ENCODE measurements at places on chromosomes 12 and 14.

- peak; percentile 26 for DNase-seq
Measured at GRCh38 chr14:35687335-35687939, 121.7 kb downstream of the RALGAPA1 start.

DNA sequence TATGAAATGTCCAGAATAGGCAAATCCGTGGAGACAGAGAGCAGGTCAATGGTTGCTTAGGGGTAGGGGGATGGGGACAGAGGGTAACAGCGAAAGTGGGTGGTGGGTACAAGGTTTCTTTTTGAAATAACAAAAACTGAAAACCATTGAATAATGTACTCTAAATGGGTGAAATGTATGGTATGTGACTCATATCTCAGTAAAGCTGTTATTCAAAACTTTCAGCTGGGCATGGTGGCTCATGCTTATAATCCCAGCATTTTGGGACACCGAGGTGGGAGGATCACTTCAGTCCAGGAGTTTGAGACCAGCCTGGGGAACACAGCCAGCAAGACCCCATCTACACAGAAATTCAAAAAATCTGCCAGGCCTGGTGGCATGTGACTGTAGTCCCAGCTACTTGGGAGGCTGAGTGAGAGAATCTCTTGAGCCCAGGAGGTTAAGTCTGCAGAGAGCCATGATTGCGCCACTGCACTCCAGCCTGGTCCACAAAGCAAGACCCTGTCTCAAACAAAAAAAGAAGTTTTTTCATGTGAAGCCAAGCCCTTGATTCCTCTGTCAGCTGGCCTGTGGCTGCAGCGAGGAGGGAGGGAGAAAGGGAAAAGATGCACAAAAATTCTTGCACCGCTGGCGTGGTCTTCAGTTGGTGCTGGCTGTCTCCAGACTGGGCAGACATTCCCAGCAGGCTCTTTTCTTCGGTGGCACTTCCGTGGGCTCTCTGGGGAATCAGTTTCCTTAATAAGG, 248.2 kb downstream of the SLC41A2 start:
- no peak for DNase-seq

DNA sequence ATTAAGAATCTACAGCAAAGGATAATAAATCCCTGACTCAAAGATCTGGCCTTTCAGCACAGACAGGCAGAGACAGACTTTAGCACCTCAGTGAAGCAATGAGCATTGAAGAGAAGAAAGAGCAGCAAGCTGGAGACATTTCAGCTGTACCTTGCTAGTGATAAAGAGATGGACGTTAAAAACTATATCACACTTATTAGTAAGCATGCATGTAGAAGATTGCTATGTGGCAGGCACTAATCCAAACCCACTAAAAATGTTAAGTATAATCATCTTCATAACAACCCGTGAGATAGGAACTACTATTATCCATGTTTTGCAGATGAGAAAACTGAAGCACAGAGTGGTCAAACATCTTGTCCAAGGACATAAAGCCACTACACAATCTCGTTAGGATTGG, 1538.3 kb upstream of the FLRT2 start:
- no peak for DNase-seq

- no peak for DNase-seq
Measured at GRCh38 chr12:1935700-1936378, 17.4 kb upstream of the CACNA2D4 start.

- DNase-seq = peak; percentile 58
Measured at GRCh38 chr14:55201219-55202101, 10.1 kb upstream of the DLGAP5 start.

DNA sequence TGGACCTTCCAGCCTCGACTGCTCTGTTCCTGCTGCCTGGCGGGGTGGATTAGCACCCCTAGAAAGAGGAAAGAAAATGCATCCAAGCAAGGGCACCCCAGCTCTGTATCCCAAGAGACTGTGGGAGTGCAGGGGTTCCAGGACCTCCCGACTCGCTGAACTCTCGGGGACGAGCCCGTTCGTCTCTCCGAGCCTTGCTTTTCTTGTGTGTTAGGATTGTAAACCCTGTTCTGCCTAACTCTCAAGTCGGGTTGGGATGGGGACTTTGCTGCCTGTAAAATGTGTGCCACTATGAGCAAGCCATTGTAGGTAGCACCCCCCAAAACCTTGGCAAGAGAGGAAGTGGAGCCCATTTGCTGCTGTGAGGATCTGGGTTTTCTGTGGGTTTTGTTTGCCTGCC, 73.2 kb upstream of the VRK1 start:
- no peak for DNase-seq

GRCh38 chr12:46926526-46926925, 100.7 kb upstream of the SLC38A4 start:
- DNase-seq = no peak

DNA sequence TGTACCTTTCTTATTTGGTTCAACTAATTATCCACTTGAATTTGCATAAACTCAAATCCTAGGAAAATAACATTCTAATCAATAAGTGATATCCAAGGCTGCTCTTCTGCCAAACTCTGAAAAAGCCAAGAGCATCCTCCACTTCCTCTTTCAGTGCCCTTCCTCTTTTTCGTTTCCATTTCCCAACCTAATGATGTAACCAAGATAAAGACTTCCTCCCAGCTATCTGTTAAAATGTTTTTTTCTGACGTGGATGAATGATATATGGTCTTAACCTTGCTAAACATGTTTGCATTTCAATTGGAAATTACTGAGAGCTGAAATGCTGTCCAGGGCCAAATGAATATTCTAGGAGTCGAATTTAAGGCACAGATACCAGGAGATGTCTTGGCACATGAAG, 459.5 kb upstream of the PDE3A start:
- DNase-seq = no peak

DNA sequence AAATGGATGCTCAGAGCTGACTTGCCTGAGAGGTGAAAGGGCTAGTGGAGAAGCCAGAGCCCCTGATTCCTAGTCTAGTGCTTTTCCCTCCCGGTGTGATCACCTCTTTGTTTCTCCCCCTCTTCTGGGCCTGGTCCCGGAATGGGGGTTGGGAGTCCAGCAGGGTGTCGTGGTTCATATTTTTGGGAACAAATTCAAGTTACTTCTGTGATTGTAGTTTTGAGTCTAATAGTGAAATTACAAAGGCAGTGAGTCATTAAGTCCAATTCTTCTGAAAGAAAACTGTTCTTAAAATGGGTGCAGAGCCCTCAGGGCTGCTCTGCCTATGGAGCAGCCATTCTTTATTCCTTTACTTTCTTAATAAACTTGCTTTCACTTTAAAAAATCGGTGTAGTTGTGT, 7.6 kb downstream of the SUSD6 start:
- no peak for DNase-seq

GRCh38 chr12:69991690-69992288, 166.8 kb downstream of the MYRFL start:
- DNase-seq = no peak

DNA sequence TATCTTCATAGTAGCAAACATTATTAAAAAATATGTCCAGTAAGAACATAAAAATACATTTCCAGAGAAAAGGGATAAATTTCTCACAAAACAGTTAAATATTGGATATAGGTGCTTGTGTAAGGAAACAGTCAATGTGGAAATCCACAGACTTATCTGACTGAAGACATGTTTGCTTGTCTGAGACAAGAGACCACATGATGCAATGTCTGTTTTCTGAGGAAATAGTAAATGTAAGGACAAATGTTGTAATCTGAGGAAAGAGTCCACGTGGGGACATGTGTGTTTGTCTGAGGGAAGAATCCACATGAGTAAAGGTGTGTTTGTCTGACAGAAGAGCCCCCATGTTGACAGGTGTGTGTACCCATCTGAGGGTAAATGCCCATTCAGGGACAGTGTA, 1093.2 kb downstream of the TMEM121 start:
- DNase-seq = no peak

DNA sequence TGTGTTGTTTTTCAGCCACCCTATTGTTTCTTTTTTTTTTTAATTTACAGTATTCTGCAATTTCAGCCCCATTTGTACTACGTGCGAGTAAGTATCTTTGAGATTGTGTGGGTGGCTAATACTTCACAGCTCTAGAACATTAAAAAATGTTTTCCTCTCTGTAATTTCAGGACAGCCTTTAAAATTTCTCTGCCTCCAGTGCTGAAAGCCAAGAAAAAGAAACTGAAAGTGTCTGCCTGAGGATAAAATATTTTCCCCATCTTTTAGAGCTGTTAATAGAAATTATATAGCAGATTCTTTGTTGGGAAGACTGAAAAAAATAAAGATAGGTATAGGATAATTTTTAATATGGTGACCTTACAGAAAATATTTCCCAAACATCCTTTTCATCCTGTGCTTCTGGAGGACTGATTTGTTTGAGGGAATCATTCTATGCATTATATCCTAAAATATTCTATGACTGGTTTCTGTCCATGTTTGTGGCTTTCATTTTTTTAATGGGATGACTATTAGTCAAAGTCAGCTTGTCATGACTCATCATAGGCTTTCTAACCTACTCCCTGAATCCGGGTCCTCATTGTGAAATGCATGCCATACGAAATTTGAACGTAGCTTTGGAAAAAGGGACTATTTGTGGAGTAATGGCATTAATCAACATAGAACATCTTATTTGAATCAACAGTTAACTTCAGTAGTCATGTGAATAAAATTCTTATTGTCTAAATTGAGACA, 10.8 kb upstream of the TCTN2 start:
- no peak for DNase-seq

DNA sequence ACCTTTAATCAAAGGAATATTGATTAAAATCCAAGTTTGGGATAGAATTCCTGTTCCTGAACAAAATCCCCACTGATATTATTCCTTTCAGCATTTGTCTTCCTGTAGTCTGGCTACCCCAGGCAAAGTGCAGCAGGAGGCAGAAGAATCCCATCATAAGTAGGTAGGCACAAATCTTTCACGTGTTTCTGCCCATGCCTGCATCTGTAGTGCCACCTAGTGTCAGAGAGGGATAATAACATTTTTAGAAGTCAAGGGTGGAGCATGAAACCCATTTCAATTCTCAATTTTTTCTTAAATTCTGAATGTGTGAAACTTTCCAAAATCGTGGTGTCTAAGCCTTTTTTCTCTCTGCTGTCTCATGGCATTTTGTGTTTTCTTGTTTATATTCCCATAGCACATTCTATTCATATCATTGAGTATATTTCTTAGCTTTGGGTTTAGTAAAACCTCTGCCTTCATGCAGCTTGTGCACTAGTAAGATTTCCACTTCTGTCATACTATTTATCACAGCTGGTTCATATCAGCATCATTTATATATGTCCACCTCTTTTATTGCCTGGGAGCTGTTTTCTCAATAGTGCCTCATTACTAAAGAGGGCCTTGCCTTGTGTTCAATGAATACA, 47.8 kb upstream of the RERG start:
- no peak for DNase-seq

- no peak for DNase-seq
Measured at GRCh38 chr14:32998433-32998832, 59.8 kb downstream of the NPAS3 start.

Measured in WTC11 (cell line).